ENCODE measurements at places on chromosomes 7 and 10. TPM values are rescaled to one million over a fixed set of nuclear protein-coding genes. Genes with fewer than 3 reads are reported as not detected.
A peak's percentile ranks its signal among the peaks of the same experiment; 100 is the strongest.

GRCh38 chr10:102020938-102021337 is 35.0 kb downstream of the ARMH3 start:
- no peak for DNase-seq

GRCh38 chr10:51288511-51288910 is 214.2 kb downstream of the PRKG1 start:
- DNase-seq, result no peak

GRCh38 chr10:101146392-101147251 is 15.5 kb downstream of the TLX1 start:
- peak; percentile 79 for DNase-seq

DNA sequence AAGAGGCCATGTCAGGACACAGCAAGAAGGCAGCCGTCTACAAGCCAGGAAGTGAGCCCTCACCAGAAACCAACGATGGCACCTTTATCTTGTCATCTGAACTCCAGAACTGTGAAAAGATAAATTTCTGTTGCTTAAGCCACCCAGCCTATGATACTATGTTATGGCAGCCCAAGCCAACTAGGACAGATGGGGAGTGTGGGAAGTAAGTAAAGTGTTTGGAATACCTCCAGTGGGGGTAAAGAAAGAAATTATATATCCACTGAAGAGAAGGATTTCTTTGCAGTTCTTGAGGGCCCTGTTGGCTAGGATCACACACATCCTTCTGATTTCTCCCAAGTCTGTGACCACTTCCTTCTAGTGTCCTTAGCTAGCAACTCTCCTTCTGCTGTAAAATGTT is 384.4 kb downstream of the TNS3 start:
- DNase-seq, result no peak

DNA sequence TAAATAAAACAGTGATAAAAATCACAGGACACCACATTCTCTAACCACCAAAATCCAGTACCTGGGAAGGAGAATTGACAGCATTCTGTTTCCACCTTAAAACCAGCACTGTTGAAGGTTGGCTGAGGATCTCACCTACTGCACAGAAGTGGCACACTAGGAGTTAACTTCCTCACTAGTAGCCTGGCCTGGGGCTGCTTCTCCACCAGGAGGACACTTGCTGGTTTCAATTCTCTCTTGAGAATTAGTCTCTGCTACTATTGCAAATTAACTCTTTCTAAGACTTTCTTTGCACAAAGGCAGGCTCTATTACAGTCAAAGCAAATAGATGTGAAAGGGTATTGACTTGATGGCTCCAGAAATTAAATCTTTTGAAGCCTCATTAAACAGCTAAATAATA is 2.3 kb upstream of the CTTNBP2 start:
- DNase-seq, result peak; percentile 89

GRCh38 chr7:149562602-149563001 is 65.0 kb upstream of the ZNF746 start:
- no peak for DNase-seq

DNA sequence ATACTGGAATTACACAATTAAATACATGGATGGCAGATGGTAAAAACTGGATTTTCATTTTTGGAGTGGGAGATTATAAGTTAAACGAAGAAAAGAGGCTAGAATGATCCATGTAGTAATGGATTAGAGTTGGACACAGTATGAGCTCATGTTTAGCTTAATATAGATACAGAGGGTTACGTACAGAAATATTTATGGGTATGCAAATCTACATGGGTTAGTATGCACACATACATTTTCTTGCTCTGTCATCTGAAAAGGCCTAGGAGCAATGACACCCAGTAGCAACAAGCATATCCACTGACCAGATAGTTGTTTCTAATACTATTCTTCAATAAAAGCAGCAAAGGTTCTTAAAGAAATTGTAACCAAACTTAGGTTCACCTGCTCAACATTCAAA is 366.4 kb downstream of the SEMA3D start:
- DNase-seq, result no peak

DNA sequence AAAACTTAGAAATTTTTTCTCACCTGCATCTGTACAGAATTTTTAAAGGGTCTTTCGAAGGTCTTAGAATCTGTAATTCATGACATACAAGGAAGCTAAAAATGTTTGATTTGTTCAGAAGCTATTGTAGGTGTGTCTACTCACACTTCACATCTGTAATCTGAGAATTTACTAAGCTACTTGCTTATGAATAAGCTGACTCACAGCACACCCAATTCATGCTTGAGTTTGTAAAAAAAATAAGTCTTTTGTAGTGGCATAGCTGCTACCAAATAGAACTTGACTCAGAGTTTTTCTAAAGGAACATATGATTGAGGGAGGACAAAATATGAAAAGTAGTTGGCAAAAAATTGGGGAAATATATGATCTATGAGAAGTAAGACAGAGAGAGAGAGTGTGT is 12.7 kb upstream of the AGR2 start:
- no peak for DNase-seq

GRCh38 chr7:2687881-2688318 is at the start of gene AMZ1:
Gene AMZ1 (plus strand): TSS chr7:2688202. CDS start chr7:2700452, 12,250 bp downstream.
- no peak for DNase-seq

TMEM139 gene
- total RNA-seq, result 3.6 TPM

AGMO gene
- total RNA-seq, result 0.42 TPM

PAPSS2 gene
- total RNA-seq, result 19.6 TPM

IFIT1B gene
- total RNA-seq, result not detected
